NCI-H1092 (cell line): ENCODE measurements at places on chromosomes 5 and 9.

- DNase-seq: no peak
Observed at GRCh38 chr9:120734607-120735410, 20.5 kb upstream of the MEGF9 start.

DNA sequence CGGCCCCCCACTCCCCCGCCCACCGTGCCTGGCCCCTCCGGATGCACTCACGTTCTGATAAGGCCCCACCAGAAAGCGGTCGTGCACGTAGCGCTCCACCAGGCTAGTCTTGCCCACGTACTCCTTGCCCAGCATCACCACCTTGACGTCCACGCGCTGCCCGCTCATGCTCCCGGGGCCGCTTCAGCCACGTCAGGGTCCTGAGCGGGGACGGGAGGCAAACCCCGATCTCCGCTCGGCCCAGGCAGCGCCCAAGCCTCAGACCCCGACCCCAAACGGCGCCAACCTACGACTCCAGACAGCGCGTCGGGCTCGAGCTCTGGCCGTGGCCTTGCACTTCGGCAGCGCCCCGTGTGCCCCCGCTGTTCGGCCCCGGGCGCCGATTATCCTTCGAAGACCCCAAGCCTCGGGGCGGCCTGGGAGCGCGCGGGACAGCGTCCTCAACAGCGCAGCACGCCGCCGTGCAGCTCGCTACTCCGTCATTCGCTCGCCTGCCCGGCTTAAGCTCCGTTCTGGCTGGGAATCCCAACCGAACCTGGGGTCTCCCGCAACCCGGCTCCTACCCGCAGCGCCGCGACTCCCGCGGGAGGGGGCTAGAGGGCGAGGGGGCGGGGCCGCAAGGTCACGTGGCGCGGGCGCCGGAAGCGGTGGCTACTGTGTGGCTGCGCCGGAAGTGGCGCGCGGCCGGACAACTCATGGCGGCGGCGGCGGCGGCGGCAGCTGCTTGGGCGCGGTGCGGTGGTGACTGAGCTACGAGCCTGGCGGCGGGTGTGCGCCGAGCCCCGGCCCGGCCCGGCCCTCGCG lies at the start of the genes PRELID1 and RAB24:
Gene PRELID1 (plus strand): TSS at position 679 of the 804 bp plus-strand sequence. CDS start 187 bp downstream, outside the sequence.
Gene RAB24 (minus strand): TSS at position 599 of the 804 bp plus-strand sequence. CDS start 431 bp downstream, at position 168.
- peak; percentile 57 for DNase-seq

GRCh38 chr5:1437876-1438559 lies 7.2 kb downstream of the SLC6A3 start:
- DNase-seq: no peak

DNA sequence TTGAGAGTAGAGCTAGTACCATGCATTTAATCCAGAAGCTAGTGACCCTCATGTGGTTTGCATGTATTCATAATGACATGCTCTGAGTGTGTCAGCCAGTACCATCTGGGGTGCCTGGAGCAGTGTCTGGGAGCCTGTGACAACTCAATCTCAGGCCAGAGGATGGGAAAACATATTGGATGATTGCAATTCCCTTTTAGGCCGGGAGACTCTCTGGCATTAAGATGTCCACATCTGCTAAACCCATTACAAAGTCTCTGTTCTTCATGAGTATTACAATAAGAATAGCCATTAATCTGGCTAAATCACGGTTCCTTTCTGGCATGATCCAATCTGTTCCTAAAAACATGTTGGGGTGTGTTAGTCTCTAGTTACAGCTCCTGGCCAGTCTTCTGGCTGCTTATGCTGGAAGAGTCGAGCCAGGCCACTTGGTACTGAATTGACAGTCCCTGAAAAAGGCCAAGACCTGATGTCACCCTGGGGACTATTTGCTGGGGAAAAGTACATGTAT lies 475.7 kb downstream of the ENC1 start:
- DNase-seq: no peak

DNA sequence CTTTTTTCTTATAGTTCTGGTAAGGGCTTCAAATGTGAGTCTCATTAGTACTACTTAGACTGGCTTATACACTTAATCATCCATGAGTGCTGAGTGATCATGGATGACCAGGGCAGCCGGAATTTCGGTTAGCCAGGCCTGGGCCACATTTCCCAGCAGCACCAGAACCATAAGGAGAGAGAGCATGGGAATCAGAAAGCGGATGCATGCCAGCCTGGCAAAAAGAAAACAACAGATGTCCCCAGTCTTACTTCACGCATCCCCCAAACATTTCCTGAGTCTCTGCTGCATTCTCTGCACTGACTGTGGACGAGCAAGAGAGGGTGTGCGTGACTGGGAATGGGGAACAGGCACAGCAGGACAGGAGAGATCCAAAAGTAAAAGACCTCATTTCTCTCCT lies 371.1 kb upstream of the ZNF608 start:
- no peak for DNase-seq

GRCh38 chr5:32331217-32331934 lies 18.6 kb upstream of the MTMR12 start:
- DNase-seq: no peak

DNA sequence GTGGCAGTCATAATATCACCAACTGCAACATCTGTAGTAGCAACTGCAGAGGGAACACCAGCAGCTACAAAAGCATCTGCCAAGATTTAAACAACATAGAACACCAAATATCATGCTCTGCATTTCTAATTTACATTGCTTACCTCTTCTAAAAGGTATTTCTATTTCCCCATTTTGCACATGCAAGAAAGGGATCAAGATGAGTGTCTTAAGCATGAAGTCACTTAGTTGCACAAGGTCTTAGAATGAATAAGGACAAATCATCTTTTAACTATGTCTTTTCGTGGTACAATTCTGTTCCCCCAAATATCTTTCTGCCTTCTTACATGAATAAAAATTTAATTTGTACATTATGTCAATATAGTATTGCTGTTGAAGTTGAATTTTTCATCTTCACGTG lies 1746.4 kb downstream of the EFNA5 start:
- no peak for DNase-seq

DNA sequence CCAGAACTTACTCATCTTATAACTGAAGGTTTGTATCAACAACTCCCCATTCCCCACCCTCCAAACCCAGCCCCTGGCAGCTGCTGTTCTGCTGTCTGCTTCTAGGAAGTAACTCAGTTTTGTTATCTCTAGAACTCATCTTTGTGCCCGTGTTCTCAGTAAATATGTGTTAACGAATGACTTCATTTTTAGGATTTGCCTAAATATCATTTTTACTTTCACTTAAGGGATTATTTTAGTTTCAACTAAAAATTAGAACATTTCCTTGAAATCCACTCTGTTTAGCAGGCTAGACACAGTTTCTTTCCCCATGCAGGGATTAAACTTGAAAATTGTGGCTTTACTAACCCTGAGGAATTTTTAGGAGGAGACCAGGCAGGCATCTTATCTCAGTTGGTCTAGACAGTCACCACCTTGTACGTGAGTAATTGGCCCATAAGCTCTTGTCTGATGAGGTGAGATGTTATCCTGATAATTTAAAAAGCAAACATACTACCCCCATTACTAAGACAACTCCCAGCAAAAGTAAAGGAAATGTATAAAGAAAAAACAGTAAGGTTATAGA lies 68.2 kb upstream of the TNFAIP8 start:
- DNase-seq: no peak

GRCh38 chr9:83649515-83649914 lies 26.6 kb downstream of the IDNK start:
- DNase-seq: no peak

DNA sequence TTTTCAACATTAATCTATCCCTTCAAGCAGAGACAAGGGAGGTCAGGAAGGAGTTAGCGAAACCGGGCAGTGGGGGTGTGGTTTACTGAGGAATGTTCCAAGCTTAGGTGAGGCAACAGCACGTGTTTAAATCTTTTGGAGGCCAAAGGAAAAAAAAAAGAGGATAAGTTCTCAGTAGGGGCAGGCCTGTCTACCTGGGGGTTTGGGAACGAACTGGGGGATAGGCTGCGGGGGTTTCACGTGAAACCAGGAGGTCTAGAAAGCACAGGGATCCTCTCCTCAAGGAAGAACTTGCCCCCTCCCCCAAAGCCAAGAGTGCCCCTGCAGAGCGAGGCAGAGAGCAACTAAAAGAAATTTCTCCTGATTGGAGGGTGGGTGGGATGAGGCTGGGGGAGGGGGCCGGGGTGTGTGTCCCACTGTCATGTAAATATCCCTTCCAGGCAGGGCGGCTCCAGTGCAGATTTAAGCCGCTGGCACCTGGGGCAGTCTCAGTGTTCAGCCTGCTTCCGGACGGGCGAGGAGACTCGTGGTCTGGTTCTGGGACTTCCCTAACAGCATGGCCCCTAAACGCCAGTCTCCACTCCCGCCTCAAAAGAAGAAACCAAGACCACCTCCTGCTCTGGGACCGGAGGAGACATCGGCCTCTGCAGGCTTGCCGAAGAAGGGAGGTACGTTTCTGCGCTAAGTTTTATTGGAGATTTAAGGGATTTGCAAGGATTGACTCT lies 5.5 kb upstream of the SET start:
- DNase-seq: no peak
